Mucosa of descending colon (tissue), 3 donors: ENCODE measurements at places on chromosomes 4 and X. TPM values are rescaled to one million over a fixed set of nuclear protein-coding genes. Genes with fewer than 3 reads are reported as not detected.

GRCh38 chr4:133960975-133961374, 240.6 kb downstream of the PABPC4L start:
- DNase-seq = no peak

FGF2 gene
- 1.3 TPM for total RNA-seq

HPGD gene
- total RNA-seq = 256 TPM

LUZP4 gene
- not detected for total RNA-seq

SSX3 gene
- total RNA-seq = not detected

AKAP4 gene
- not detected for total RNA-seq

GRCh38 chrX:13144927-13145655, 100.7 kb upstream of the FAM9C start:
- no peak for DNase-seq

DNA sequence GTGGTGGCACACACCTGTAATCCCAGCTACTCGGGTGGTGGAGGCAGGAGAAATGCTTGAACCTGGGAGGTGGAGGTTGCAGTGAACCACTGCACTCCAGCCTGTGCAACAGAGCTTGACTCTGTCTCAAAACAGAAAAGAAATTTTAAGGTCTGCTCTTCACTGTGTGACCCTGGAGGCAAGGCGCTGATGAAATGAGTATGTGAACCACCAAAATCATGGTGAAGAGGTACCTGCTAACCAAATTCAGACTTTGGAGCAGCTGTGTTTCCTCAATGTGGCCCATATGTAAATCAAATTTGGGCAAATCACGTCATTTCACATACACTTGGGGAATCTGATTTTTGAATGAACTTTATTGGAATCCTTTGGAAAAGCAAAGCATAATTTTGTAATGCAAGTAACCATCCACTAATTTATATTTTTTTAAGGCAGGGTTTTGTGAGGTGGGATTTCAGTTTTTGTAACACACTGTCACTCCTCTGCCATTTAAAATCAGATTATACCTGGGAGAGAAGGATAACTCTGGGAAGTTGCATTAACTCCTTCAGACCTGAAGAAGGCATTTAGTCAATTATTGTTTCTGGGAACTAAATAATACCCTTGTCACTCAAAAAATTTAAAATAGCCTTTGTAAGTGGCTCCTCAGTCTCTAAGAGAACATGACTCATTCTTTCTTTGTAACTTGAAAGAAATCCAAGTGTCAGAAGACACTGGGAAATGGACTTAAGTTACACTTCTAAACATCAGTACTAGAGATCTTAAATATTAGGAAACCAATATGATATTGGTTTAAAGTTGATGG, 24.0 kb downstream of the DOCK11 start:
- DNase-seq = no peak

- no peak for DNase-seq
Measured at GRCh38 chr4:99841129-99841528, 24.5 kb downstream of the DAPP1 start.

GRCh38 chr4:48506716-48507115, 16.7 kb downstream of the ZAR1 start:
- DNase-seq = no peak

DNA sequence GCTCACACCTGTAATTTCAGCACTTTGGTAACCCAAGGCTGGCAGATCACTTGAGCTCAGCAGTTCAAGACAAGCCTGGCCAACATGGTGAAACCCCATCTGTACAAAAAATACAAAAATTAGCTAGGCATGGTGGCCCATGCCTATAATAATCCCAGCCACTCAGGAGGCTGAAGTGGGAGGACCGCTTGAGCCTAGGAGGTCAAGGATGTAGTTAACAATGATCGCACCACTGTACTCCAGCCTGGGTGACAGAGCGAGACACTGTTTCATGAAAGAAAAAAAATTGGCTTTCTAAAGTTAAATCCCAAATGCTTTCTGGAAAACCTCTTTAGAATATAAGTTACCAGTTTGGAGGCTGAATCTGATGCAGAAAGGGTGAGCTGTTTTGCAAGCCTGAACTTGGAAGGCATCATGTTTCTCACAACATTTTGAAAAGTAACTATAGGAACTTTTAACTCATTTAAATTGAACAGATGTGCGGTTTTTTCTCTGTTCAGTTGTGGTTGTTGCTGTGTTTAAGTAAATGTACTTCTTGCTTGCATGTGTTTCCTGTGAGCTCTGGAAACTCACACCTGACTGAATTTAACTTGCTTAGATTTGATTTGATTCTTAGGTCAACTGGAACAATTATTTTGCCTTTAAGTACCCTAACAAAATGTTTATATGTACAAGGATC, 39.8 kb upstream of the TMEM131L start:
- DNase-seq = no peak

DNA sequence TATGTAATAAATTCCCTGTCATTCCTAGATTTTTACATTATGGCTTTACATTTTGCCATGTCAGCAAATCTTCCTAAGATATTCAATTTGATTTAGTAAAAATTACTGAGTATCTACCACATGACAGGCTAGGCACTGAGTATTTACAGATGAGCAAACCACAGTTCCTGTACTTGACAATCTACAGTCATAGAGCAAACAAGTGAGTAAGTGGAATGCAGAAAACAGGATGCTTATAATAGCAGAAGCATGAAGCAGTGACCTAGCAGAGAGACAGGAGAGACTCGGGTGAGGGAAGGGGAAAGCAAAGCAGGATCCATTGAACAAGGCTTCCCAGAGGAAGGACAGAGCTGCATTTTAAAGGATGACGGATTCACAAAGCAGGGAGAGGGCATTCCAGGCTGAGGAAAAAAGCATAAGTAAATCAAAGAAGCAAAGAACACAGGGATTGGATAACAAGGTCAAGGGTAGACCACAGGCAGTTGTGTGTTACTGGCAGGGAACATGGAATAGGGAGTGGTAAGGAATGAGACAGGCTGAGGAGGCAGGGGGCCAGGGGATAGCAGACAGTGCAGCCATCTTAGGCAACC, 124.7 kb upstream of the C1QTNF7 start:
- no peak for DNase-seq

ALPK1 gene
- 23.1 TPM for total RNA-seq

ADGRG2 gene
- total RNA-seq = 0.39 TPM

DNA sequence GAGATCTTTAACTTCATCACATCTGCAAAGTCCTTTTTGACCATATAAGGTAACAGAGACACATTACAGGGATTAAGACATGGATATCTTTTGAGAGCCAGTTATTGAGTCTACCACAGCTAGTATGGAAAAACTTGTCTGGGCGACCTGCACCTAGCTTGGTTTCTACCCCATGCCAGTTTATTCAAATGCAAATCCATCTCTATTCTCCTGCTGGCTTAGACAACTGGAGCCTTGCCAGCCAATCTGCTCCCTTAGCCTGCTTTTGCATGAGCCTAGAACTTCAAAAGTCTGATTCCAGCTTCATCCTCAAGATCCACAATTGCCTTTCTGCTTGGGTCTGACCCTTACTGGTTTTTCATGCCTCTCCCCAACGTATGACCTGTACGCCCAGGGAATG, 212.0 kb upstream of the AFF2 start:
- no peak for DNase-seq

DNA sequence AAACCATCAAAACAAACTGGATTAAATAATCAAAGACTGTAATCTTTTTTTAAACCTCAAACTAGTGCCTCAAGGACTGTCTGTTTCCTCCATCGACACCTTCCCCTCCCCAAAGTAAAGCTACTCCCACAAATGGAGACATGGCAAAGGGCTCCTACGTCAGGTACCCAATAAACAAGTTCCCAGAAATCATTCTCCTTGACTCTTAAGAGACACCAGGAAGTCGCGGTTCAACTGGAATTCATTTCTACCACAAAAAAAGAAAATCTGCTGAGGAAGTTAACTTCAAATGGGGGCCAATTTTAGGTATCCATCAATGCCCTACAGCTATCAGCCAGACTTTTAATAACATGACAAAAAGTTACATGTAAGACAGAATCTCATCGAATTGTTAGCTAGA, 2.5 kb downstream of the RPS4X start:
- no peak for DNase-seq

TBC1D9 gene
- 20.2 TPM for total RNA-seq

- no peak for DNase-seq
Measured at GRCh38 chrX:51851507-51852085, 41.8 kb upstream of the MAGED1 start.

DNA sequence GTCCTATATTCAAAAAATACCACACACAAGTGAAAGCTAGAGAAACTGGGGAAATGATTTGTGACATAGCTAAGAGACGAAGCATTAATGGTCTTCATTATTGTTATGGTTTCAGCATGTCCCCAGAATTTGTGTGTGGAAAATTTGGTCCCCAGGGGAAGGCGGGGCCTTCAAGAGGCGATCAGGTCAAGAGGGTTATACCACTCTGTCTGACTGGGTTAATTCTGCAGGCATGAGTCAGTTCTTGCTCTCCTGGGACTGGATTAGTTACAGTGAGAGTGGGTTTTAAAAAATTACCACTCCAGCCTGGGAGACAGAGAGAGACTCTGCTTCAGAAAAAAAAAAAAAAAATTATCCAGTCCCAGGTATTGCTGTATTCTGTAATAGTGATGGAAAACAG, 2.1 kb upstream of the MTNR1A start:
- DNase-seq = no peak

CSAG2 gene
- not detected for total RNA-seq

NOX1 gene
- total RNA-seq = 27.8 TPM

DNA sequence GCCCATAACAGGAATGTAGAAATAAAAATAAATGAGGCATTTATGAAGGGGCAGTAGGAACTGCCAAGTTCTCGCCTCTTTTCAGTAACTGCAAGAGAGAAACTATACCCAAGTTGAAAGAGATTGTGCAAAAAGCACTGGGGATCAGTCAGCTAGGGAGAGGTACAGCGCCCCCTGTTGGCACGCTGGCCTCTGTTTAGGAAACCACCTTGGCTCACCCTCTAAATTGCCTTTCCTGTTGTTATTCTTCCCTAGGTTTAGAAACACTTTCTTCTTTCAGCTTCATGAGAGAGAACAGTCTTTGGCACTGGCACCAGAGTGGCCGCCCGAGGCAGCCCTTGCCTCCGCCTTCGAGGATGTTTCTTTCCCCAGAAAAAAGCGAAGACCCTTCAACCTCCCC, 348.5 kb downstream of the MID1IP1 start:
- peak; percentile 89 for DNase-seq

PCDH7 gene
- 4.5 TPM for total RNA-seq

DNA sequence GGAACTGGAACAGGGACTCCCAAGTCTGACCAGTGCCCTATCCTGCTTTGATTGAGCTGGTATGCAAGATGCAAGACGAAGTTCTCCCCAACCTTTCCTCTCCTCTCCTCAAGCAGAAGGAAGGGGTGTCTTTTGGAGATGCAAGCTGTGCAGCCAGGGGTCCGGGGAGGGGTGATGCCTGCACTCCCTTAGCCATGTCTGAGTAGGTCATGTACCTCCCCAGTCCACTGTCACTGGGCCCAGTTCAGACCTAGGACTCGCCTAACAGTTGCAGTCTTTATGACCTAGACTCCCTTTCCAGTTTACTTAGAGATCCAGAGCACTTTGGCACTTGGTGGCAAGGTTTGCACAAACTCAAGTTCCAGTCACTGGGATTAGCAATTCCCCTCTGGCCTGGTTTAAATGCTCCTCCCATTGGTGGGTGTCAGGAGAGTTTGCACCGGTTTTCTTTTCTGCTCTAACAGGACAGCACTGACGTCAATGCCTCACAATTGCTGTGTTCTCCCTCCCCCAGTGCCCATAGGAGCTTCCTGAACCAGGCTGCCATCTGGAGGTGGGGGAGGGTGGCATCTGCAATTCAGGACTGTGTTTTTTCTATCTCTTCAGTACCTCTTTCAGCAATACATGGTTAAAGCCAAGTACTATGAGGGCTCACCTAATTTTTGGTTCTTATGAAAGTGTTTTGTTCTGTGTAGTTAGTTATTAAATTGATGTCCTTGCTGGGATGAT, 782.2 kb downstream of the ARAP2 start:
- no peak for DNase-seq

DNA sequence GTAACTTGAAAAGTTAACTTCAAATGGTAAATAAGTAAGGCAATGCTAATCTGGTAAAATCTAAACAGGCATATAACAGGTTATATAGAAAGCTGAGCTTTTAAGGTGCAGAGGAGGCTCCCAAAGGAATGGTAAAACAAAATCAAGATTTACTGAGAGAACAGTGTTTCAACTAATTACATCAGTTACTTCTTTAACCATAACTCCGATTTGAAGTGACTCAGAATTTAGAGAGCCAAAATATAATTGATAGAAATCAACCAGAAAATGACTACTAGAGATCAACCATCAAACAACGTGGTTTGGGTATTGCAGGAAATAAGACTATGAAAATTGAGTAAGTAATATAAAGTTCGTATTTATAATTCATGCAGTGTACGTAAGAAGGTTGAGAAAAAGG, 6.9 kb downstream of the G3BP2 start:
- no peak for DNase-seq

- DNase-seq = no peak
Measured at GRCh38 chr4:19557161-19557560, 694.5 kb upstream of the SLIT2 start.

GRCh38 chrX:150429594-150429993, 66.5 kb downstream of the MAMLD1 start:
- no peak for DNase-seq

DNA sequence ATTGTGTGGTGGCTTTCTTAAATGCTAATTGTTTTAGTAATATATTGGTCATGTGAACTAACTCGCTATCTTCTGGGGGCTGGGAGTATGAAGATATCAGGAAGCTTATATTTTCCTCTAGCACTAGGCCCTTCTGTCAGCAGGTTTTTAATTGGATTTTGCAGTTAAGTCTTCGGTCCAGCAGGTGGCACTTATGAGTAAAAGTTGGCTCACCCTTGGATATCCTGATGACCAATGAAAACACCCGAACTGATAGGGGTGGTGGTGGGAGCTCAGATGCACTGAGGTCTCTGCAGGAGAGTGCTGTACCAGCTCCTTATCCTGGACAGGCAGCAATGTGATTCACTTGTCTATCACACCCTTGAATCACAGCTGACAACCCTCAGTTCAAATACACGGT, 1365.8 kb upstream of the DIAPH2 start:
- no peak for DNase-seq

DNA sequence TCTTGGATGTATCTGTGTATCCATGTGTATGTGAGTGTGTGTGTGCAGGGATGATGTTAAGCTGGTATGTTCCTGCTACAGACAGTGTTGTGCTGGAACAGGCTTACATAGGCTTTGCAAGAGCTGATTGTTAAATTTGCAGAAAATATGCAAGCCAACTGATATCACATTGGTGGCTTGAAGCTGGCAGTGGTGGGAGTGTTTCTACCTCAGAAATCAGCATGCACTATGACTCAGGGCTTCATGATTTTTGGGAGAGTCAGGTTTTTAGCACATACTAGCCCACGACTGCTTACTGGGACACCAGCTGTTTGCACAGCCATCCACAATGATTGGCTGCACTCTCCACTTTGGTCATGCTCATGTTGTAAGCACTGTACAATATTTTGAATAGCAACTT, 261.8 kb downstream of the DHX15 start:
- no peak for DNase-seq

DNA sequence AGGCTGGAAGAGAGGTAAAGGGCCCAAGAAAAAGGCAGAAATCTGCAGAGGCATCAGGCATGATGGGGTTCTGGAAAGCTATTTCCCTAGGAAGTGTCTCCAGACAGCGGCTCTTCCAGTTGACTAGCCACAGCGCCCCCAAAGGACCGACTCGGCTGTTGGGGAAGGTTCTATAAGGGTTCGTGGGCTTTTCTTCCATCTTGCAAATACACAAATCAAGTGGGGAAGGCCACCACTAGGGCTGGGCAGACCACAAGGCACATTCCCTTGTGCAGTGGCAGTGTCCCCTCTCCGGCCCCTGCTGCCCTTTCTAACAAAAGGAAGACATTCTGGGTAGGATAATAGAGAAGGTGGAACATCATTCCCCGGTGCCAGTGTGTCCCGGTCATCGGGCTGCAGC, 18.2 kb downstream of the BCOR start:
- DNase-seq = no peak

GRCh38 chr4:8648816-8649630, 56.5 kb downstream of the CPZ start:
- DNase-seq = no peak
